ENCODE measurements at places on chromosomes 7 and 10. TPM values are rescaled to one million over a fixed set of nuclear protein-coding genes. Genes with fewer than 3 reads are reported as not detected.
A peak's percentile ranks its signal among the peaks of the same experiment; 100 is the strongest.

DNA sequence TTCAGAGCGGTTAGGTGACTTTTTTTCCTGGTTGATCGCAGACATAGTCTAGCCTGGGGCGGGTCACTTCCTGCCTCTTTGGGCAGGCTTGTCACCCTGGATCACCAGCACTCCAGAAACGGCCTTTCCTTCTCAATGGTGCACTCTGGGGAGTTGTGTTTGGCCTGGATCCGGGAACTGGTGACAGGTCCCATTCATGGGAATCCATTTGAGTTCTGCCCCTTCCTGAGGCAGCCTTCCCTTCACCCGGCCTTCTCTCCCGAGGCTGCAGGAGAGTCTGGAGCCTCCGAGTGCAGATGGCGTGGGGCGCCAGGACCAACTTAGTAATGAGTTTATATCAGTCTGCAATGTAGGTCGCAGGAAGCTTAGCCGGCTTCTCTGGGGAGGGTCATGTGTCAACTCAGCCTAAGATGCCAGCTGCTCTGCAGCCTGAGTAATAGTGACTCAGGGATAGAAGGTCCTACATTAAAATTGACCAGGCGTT, 54.2 kb downstream of the TACR2 start:
- DNase-seq = peak; percentile 57

DNA sequence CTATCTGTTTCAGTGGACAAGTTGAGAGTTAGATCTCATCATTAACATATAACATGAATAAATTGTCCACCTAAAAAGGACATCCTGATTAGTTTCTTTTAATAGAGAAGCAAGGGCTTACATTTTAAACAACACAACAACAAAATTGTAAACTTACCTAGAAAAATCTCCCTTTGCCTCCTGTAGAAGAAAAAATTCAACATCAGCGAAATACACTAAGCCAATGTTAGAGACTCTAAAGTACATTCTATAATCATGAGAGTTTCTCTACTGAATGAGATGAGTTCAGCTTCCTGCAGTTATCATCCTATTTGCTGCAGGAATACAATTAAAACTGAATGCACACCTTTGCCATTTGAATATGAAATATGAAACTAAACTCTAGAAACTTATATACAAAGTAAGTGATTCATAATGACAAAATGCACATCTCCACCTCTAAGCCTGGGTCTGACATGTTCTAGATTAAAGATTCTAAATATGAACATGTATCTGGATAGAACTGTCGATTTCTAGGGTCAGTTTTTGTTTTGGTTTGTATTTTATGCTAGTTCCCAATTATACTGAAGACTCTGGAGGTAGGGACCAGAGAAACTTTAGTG, 174.8 kb downstream of the PRPF18 start:
- DNase-seq = no peak

GRCh38 chr10:89242345-89242684, 9.3 kb downstream of the LIPA start:
- no peak for DNase-seq

Gene HECW1
- total RNA-seq = 3.1 TPM
